ENCODE measurements at places on chromosomes 5 and 9.

DNA sequence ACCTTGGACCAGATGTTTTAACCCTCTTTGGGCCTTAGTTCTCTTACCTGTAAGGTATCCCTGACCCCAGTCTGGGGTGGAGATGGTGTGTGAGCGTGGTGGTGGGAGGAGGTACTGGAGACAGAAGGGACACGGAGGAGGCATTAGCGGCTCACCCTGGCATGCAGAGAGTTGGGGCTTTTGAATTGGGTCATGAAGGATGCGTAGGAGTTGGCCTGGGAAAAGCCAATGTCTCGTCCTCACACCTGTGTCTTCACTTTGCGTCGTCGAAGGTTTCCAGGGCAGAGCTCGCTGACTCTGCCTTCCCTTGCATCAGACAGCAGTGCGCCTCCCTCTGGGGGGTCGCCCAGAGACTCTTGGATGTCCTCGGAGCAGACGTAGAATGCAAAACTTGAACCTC lies 11.2 kb downstream of the RXRA start:
- DNase-seq = no peak

DNA sequence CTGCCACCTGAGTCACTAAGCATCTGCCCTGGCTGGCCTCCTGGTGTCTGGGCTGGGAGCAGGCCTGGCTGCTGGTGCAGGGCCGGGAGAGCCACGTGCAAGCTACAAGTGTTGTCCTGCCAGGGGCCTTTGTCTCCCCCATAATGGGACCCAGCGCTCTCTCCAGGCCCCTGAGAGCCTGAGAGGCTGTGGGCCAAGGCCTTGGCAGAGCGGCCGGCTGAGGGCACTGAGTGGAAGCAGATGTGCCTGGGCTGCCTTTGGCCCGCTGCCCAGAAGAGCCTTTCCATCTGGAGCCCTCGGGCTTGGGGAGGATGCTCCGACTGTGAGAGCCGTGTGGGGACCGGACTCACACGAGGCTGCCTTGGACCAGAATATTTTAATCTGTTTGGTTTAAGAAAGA lies 185.5 kb downstream of the RGS3 start:
- peak; percentile 92 for DNase-seq

- DNase-seq = no peak
Measured at GRCh38 chr5:120091376-120091948, 372.6 kb upstream of the PRR16 start.

DNA sequence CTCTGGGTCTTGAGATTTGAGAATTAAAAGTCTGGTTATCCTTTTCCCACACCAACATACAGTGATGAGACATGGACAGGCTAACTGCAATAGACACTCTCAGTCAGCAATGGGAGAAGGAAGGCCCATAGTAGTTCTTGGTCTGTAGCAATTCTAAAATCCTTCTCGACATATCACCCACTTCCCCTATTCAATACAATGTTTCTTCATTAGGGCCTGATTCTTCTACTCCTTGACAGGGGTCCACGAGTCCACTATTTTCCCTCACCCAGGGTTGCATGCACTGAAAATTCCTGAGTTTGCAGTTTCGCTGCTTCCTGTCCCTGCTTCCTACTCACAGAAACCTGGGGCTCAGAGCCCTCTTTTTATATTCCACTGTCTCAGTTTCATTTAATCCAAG lies 402.8 kb downstream of the MAT2B start:
- DNase-seq = no peak

GRCh38 chr9:20526500-20527319 lies 95.6 kb downstream of the MLLT3 start:
- DNase-seq = no peak

DNA sequence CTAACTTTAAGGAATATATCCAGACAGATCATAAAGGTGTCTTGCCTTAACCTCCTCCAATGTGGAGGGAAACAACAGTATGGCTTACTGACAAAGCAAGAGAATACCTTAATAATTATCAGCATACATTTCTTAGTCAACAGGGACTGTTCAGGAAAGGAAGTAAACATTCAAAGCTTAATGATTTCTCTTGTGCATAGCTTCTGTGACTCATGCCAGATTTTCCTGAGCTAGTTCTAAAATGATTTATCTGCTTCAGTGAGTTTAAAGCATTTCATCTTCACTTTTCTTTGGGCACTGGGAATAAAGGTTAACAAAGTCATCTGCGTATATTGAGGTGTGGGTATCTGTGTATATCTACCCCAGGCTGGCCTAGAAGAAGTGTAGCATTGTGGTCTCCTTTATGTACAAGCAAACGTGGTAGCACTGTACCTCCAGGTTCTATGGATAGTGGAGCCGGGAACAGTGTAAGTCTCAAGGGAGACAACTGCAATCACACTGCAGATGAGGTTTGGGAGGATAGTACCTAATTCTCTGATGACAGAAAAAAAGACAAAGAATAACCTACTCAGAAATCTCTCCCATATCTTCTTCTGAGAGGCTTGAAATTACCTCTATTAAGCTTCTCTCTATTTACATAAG lies 284.1 kb downstream of the HCN1 start:
- no peak for DNase-seq

GRCh38 chr9:20048985-20049384 lies 260.1 kb upstream of the SLC24A2 start:
- no peak for DNase-seq

DNA sequence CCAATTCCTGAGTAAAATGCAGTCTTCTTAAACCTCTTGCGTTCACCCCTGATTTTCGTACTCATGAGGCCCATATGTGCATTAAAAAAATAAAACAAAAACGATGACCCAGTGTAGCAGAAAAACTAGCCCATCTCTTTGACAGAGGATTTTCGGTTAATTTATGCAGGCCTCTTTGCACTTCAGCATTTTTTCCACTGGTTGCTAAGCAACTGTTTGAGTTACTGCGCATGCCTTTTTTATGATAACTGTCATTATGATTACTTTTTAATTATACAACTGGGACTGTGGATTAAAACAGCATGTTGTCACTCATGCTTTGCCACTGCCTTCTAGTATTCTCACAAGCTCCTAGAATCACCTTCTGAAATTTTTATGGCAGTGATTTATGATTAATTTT lies 165.0 kb downstream of the SMARCA2 start:
- DNase-seq = no peak

DNA sequence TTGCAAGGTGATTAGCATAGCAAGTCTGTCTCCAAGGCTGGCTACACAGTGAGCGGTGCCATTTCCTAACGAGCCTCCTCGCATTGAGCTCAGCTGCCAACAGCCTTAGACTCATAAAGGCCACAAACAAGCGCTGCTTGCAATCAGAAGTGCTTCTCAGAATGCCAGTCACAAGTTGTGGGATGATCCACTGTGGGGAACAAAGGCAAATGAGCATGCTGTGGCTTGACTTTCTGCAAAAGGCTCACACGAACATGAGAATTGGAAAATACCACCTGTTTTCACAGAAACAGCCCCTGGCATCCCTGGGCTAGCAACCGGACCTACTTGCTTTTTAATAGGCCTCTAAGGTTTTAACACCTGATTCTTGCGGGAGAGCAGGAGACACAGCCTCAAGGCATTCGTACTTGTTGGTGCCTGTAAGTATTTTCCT lies 215.5 kb downstream of the FANCC start:
- DNase-seq = peak; percentile 69

GRCh38 chr9:18319918-18320445 lies 154.0 kb upstream of the ADAMTSL1 start:
- no peak for DNase-seq

GRCh38 chr9:75105019-75105540 lies 16.8 kb downstream of the OSTF1 start:
- DNase-seq = no peak

DNA sequence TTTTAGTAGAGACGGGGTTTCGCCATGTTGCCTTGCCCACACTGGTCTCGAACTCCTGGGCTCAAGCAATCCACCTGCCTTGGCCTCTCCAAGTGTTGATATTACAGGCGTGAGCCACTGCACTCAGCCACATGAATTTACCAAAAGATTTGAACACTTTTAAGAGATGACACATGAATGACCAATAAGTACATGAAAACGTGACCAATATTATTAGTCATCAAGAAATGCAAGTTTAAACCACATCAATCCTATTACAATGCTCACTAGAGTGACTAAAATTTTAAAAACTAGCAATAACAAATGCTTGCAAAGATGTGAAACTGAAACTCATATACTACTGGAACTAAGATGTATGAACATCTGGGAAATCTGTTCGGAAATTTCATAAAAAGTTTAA lies 54.3 kb downstream of the NR6A1 start:
- no peak for DNase-seq

DNA sequence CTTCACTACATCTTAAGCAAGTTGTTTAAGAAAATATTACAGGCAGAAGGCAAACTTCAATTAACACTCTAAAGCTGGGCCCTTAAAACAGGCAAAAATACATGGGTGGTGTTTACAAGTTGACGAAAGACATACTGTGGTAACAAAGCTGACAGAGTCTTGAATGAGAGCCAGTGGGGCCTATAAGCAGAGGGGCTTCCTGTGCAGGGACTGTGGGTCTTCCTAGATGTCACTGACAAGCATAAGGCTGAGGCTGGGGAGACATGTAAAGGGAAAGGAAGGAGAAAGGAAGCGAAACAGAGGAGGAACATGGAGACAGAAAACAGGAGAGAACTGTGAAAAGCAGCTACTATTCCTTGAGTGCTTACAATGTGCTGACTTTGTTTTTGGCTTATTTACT lies 308.0 kb upstream of the RPS23 start:
- DNase-seq = no peak

DNA sequence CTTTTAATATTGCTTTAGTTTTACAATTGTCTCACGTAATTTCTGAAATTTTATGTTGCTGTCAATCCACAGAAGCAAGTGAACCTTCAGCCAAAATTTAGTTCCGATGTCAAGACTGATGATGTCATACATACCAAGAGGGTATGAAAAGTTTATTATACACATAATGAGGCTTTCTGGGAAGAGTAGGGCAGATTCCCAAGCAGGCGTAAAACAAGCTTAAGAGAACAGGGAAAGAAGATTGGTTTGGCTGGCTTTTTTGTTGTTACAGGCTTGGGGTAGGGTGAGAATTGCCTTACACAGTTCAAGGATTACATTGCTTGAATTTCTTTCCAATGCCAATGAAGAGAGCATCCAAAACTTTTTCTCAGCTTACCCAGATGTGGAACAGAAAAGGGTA lies 1962.9 kb upstream of the CDH6 start:
- no peak for DNase-seq

DNA sequence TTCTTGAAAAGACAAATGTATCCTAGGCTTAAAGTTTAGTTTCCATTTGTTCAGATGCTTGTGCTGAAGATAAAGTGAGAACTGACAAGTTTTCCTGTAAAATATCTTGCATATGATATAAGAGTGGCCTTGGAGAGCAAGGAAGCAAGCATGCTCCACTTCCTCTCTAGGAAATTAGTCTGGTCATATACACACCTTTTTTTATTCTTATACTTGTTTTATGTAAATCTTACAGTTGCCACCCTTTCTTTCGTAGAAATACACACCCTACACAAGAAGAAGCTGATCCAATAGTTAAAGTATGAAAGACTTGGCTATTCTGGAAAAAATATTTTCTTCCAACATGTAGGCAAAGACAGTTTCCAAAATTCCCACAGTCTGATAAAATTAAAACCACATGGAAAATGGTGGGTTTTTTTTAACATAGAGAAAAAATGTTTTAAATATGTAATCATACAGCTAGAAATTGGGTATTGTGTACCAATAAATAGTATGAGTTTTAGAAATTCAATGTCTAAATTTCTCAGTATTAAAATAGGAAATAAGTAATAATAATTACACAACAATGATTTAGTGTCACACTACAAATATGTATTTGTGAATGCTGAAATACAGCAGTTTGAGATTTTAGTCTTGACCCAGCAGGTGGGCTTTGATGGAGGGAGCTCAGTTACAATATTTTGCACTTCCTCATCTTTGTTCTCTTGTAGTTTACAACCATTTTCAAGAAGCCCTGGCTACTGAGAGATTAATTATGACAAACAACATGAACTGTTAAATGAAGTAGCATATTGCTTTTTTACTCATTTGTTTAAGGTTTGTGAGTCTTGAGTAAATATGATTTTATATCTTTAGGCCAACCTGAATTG lies 185.7 kb upstream of the GNA14 start:
- DNase-seq = no peak

DNA sequence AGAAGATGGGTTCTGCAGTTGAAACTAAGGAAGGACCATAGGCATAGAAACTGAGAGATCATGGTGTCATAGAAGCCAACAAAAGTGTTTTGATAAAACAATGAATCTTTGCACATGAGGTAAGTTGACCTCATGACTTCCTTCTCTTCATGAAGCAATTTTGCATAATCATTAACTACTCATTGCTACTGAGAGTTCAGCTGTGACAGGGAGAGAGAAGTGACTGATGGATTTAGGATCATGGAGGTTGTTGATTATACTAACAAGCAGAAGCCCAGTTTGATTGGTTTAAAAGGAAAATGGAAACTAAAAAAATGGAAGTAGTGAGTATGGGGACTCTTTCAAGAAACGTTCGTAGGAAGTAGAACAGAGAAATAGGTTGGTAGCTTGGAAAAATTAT lies 51.2 kb downstream of the PARP8 start:
- no peak for DNase-seq

- DNase-seq = no peak
Measured at GRCh38 chr9:136140966-136141365, 22.3 kb upstream of the TMEM250 start.

DNA sequence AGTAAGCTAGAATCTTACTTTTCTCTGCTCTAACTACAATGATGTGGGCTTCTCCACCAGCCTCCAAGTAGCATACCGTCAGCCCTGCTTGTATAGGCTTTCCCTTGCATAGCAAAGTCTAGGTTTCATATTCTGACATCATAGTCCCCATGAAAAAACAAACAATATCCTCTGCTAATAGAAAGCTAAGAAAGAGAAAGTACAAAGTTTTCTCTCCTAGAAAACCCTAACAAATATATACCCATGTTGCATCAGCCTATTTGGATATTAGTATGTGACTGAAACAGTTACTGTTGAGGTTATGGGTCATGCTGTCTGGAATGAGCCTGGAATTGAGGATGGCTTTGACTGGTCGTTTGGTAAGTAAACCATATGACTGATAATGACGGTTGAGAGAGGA lies 1696.0 kb downstream of the MAT2B start:
- no peak for DNase-seq

DNA sequence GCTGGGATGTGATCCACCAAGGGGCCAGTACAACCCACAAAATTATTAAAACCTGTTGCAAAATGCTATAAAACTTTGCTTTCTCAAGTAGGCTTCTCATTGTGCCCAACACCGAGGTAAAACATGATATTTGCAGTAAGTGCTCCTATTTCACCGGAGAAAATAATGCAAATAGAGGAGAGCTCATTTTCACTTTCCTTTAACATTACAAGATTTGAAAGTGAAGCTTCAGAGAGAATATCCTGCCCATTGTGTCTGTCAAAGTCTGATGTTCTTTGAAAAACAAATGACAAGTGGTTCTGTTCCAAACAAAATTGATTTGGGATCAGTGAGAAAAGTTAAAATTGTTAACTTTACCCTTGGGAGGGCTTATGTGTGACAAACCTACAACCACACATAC lies 287.1 kb downstream of the KCNN2 start:
- no peak for DNase-seq

DNA sequence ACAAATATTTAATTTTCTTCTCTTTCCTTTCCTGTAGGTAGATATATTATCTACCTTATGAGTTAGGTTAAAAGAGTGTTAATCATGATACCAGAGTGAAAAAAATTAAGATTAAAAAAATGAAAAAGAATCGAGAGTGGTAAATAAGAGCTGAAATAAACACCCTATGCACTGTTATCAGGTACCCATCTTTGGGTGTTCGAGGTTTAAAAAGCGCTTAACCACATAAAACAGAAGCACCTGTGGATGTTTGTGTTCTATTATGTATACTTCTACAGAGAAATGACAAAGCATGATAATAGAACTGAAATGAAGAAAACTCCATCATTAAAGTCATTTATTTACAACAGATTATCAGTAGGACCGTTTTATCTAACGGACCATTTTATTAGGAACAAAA lies 25.7 kb upstream of the GCNT4 start:
- no peak for DNase-seq

All from head of caudate nucleus (tissue), 42 donors.